ENCODE measurements at places on chromosomes 3 and 15.

DNA sequence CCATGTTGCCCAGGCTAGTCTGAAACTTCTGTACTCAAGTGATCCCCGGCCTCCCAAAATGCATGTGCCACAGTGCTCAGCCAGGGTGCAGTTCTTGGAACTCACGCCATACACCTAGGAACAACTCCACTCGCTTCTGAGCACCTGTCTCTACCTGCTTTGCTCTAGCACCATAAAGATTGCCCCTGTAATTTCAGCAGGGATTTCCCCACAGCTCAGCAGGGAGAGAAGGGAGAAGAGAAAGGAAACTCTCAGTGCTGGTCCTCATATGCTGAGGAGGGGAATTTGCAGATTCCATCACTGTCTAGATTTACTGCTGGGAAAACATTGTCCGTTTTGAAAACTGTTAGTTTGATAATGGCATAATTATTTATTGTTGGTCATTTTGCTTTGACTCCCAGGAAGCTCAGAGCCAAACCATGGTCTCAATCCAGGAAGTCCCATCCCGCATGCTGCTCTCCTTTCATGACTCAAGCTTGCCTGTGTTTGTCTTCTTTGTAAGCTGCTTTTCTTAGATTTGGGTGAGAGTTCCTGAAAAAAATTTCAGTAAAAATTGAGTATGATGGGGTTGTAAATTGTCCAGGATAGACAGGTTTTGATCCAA, 24.2 kb downstream of the TRIM71 start:
- no peak for DNase-seq

GRCh38 chr3:143896486-143896885, 48.2 kb upstream of the SLC9A9 start:
- no peak for DNase-seq

DNA sequence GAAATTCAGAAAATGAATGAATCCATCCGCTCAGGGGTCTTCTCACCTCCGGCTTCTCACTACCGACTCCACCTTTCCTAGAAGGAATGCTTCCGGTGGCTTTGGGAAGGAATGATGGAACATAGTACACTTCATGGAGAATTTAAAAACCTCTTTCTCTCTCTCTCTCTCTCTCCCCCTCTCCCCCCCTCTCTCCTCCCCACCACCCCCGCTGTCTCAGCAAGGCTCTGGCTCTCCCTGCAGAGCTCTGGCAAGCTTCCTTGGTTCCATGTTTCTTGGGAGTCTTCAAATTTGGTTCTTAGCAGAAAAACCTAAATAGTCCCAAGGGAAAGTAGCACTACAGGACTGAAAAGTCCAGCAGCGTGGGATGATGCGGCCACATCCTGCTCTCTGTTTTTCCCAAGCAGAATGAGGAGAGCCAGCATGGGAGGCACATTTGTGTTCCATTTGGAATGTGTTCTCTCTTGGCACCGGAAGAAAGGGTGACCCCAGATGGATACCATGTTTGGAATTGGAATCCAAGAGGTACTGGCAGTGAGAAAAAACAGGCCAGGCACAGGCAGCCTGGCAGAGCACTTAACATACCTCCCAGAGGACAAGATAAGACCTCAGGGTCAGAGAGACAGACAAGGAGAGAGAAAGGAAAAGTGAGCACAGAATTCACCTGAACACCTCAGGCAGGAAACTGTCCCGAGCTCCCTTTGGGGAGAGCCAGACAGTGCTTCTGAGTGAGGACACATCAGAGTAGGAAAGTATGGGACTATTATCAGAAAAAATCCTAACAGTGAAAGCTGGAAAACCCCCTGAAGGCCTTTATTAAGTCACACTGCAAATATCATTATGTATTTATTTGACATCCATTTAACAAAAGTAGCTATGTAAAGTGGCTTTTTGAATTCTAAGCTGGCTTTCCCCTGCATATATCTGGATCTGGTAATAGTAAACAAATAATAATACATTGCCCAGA, at the start of gene POPDC2:
TSS of gene POPDC2 (minus strand) at position 116 of the 967 bp plus-strand sequence. CDS start 166 bp downstream, outside the sequence.
- DNase-seq: no peak

DNA sequence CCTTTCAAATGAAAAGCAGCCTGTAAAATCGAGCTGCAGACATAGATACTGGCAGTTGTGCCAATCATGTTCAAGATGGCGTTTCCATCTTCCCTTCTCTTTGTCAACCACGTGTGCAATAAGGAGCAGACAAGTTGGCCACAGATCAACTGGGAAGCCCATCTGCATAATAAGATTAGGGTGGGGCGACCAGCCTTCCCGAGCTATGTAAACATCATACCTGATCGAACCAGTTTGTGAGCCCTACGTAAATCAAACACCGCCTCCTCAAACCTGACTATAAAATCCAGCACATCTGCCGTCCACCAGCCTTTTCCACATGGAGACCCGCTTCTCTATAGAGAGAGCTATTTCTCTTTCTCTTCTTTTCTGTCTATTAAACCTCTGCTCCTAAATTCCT, 37.2 kb downstream of the TRIM42 start:
- DNase-seq: no peak

DNA sequence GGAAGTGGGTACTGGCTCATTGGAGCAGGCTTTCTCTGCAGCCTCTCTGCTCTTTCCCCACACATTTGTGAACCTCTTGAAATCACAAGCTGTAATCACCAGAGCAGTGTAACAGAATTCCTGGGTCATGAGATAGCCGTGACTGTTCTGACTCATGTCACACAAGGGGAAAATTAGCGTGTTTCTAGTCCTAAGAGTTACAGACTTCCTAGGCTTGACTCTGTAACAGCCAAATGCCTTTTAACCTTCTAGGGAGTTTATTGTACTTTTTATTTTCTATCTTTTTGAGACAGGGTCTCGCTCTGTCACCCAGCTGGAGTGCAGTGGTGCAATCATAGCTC, 54.7 kb upstream of the TRAK1 start:
- no peak for DNase-seq

GRCh38 chr15:101201411-101202174, 50.3 kb downstream of the CHSY1 start:
- peak; percentile 84 for DNase-seq

- DNase-seq: no peak
These were observed 93.6 kb downstream of the APBA2 start for GRCh38 chr15:28979208-28979841.

DNA sequence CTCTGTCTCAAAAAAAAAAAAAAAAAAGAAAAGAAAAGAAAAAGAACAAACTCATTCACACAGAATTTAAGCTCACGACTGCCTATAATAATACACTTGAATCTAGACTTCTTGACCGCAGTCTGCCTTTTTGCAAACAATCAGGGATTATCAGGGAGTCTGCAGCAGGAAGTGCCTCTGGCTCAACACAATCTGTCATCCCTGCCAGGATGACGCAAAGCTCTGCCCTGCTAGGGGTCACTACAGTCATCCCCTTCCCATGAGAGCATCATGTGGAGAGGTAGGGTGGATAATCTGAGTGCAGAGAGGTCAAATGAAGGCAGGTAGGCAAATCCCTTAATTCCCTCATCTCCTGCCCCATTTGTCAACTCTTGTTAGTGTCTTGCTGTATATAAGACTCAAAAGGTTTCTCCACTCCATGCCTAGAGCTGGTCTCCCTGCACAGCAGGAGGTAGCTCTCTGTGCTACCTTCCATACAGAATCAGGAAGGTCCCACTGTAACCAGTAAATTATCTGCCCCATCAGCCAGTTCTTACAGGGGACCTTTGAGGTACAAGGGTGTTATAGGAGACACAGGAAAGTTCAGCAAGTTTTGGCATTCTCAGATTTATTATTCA, 4.2 kb downstream of the UBAP1L start:
- DNase-seq: no peak

- peak; percentile 37 for DNase-seq
These were observed 44.6 kb downstream of the TLE3 start for GRCh38 chr15:70053001-70053715.

- DNase-seq: no peak
These were observed 3.8 kb downstream of the TP53BP1 start for GRCh38 chr15:43489191-43489590.

GRCh38 chr3:187150186-187150585, 10.9 kb upstream of the RPL39L start:
- no peak for DNase-seq

GRCh38 chr15:90062023-90062442, 40.2 kb downstream of the IDH2 start:
- no peak for DNase-seq

GRCh38 chr15:61128896-61129295, 100.2 kb downstream of the RORA start:
- no peak for DNase-seq

DNA sequence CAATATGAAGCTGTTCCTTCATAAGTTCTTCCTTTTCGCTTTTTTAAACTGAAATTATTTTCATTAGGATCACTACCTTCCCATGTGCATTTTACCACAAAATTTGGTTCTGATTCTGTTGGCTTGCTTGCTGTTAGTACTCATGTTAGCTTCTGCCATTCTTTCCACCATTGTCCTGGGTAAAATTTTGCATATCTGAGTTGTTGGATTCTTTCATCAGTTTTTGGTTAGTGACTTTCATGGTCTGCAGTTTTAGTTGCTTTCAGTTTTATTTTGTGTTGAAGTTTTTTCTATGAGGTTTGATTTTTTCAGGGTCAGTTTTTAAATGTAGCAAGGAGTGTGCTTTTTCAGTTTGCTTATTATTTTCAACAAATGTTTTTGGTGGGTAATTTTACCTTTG, 71.9 kb downstream of the SMAD3 start:
- DNase-seq: no peak

GRCh38 chr3:194517333-194517732, 30.5 kb upstream of the ATP13A3 start:
- no peak for DNase-seq

- DNase-seq: no peak
These were observed 61.2 kb downstream of the HERC1 start for GRCh38 chr15:63772520-63772919.

DNA sequence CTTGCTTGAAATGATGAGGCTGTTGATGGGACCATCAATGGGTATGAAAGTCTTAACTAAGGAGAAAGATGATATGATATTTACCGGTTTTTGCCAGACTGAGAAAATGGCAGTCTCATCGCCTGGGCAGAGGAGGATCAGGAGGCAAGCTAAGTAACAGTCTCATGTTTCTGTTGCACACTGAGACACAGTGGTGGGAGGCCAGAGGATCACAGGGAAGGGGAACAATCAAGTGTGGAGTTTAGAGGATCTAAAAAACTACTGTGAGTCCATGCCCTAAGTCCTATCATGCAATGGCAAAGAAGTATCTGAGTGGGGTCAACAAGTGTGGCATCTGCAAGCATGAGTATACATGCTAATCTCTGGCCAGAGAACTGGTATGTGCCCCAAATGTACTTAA, 62.2 kb downstream of the SUMF1 start:
- no peak for DNase-seq

GRCh38 chr3:175857666-175858270, 998.6 kb downstream of the NAALADL2 start:
- DNase-seq: no peak

DNA sequence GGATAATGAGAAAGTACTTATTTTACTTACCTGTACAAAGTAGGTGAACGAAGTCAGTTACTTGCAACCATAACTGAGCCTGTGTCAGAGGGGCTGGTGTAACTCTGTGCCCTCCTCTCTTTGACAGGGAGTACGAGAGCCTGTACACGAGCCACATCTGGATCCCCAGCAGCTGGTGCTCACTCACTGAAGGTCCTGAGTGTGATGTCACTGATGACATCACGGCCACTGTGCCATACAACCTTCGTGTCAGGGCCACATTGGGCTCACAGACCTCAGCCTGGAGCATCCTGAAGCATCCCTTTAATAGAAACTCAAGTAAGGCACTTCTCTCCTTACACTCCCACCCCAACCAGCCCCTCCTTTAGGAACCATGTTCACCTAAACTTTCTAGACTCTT, 24.2 kb downstream of the IL20RB start:
- no peak for DNase-seq

DNA sequence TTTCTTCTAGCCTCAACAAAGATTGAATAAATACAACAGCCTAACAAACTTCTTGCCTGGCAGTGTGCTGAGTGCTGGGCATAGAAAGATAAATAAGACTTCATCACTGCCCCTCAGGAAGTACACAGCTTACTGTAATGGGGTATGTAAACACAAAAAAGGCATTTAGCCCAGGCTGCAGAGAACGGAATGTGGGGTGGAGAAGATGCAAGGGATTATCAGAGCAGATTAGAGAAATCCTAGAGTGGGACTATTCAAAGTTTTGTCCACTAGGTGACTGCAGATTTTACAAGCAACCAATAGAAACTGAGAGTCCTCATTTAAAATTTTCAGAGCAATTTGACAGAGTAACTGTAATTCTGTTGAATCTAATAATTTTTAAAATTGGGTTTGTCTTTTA, 35.4 kb upstream of the TSC22D2 start:
- DNase-seq: no peak

GRCh38 chr3:43782541-43782940, 91.8 kb downstream of the ABHD5 start:
- no peak for DNase-seq

- DNase-seq: no peak
These were observed 4.5 kb downstream of the INKA1 start for GRCh38 chr3:49807431-49808114.

DNA sequence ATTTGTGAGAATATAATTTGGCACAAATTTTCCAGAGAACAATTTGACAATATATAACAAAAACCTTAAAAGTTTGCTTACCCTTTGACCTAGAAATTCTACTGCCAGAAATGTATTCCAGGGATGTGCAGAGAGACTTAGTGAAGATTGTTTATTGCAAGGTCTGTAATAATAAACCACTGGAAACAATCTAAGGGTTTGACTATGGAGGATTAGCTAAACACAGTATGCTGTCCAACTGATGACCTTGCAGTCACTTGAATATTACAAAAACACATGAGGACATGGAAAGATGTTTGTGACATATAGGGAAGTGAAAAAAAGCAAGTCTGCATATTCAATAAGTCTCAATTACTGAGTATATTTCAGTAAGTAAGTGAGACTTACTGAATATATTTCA, 48.1 kb upstream of the CDV3 start:
- no peak for DNase-seq

DNA sequence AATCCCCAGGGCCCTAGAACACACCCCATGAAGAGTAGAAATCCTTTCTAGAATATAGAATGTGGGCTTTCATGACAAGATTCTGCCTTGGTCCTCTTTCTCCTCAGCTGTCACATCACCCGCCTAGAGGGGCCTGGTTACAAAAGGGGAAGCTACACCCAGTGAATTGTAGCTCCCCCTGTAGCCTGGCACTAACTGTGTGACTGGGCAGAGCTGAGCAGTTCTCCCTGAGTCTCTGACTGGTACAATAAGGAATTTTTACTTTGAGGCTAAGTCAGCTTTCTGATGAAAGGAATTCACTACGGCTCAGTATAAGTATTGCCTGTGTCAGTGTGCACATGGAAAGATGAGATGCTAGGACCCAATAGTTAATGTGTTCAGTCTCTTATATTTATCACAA, 28.7 kb upstream of the ZNF148 start:
- peak; percentile 2 for DNase-seq

- no peak for DNase-seq
These were observed 27.7 kb downstream of the EMC4 start for GRCh38 chr15:34252545-34252944.

DNA sequence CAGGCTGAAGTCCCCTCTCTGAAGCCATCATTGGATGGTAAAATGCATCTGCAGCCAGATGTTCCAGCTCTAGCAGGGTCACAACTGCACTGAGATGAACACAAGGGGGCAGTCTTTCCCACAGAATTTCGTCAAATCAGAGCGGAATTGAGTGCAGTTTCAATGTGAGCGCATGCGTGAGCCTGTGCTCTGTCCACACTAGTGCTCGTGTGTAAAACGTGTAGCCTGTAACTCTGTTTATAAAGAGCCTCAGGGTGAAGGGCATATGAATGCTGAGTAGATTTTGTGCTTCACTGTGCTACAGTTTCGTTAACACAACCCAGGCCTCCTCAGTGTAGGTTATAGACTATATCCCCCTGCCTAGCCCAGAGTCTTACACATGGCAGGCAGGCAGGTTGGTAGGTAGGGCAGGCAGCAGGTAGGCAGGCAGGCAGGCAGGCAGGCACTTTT, 92.7 kb upstream of the GOLGA6L4 start:
- peak; percentile 30 for DNase-seq

Measured in C1 segment of cervical spinal cord (tissue), 14 donors.